ENCODE measurements at places on chromosomes 2 and 18.
A peak's percentile ranks its signal among the peaks of the same experiment; 100 is the strongest.

GRCh38 chr2:163155279-163155883, 316.8 kb upstream of the KCNH7 start:
- no peak for DNase-seq

- DNase-seq: no peak
Observed at GRCh38 chr2:226020956-226021355, 621.4 kb downstream of the NYAP2 start.

GRCh38 chr2:176285321-176285720, 16.1 kb downstream of the MTX2 start:
- no peak for DNase-seq

GRCh38 chr18:12924616-12925015, 23.2 kb upstream of the SEH1L start:
- no peak for DNase-seq

- DNase-seq: no peak
Observed at GRCh38 chr2:180705122-180705521, 275.3 kb upstream of the UBE2E3 start.

DNA sequence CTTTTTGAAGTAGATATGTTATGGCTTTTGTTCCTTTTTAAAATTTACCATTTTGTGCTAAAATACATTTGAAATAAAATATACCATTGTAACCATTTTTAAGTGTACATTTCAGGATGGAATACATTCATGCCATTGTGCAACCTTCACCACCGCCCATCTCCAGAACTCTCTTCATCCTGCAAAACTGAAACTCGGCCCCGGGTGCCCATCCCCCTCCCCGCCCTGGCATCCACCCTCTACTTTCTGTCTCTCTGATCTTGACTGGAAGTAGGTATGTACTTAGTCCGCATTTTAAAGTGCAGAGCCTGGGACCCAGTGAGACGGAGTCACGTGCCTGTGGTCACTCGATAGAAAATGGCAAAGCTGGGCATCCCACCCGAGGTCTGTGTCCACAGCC, 45.6 kb downstream of the DIPK1C start:
- no peak for DNase-seq

DNA sequence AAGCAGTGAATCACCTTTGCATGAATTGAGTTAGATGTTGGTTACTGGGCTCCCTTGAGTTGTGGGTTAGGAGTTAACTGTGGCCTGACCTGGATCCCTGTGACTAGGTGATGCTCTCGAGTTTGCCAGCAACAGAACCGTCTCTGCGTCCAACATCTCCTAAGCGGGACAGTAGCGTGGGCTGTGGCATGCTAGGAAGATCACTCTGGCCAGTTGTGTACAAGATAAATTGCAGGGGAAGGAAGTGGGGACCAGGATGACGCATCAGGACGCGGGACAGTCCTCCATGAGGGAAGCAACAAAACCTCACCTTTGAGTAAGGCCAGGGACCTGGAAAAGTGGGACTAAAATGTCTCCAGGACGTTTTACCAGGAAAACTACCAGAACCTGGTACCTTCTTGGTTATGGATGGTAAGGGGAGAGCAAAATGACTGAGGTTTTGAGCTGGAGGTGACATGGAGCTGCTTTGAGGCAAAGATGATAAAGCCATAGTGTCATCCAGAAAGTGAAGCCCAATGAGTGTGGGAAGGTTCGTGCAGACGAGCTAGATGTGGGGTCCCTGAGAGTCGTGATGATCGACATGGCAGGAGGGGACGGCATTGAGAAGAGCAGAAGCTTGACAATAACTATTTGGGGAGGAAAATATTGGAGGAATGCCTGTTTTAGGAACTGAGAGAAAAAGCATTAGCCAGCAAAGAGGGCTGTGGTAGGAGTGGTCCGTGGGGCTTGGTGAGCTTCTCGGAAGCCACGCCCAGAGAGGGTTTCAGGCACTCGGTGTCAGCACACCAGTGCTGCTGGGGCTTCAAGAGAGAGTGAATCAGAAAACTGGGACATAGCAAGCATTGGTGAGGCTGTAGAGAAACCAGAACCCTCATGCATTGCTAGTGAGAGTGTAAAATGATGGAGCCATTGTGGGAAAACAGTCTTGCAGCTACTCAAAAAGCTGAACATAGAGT, 95.1 kb downstream of the SMAD7 start:
- DNase-seq: no peak

GRCh38 chr2:179251870-179252269, 12.8 kb downstream of the SESTD1 start:
- no peak for DNase-seq

DNA sequence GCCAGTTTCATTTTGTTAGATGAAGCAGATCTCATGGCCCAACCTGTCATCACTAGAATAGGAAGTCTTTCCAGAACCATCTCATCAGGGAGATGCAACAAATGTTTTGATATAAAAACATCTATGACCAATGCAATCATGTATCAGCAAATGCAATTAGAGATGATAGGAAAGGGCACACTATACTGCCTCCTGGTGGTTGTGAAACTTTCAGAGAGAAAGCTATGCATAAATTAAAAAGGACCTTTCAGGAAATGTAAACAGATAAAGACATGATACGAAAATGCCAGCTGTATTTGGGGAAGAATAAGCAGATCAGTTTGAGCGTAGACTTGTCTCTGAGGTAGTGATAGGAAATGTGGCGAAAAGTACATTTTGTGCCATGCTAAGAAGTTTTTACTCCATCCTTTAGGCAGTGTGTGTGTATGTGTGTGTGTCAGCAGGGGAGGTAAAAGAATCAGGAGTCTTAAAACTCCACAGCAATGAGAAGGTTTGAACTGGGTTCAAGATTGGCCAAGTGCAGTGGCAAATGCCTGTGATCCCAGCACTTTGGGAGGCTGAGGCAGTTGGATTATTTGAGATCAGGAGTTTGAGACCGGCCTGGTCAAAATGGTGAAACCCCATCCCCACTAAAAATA, 479.3 kb downstream of the CPS1 start:
- DNase-seq: no peak

DNA sequence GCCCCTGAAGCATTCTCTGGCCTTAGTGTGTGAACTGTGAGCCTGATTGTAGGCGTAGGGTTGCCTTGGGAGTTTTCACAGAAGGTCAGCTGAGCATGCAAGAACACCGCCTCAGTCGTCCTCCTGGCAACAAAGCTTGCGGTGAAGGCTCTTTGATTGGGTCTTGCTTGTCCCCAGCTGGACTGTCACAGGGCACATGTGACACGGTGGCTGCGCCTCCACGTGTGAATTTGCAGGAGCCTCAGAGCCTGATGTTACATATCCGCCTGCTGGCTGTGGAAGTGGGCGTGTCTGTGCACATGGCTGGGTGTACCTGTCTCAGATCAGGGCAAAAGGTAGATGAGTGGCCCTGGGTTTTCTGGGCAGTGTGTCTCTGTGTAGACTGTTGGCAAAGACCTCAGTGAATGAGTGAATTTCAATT, 228.7 kb downstream of the HAUS1 start:
- DNase-seq: no peak

GRCh38 chr2:224319750-224320149, 82.2 kb downstream of the FAM124B start:
- DNase-seq: no peak

DNA sequence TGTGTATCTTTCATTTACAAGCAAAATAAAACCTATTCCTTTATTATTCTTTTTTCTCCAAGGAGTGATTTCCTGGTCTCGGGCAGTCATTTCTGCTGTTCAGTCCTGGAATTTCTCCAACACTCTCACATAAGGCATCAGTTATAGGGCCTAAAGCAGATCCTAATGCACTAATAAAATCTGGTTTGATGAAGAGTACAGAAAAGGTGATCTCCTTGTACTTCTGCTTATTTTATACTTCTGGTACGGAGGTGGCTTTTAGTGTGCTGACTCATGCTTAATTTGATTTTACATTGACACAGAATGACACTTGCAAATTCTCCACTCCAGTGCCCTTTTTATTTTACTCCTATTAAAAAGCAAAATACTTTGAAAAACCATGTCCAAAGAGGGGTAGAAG, 157.4 kb downstream of the DOK6 start:
- DNase-seq: no peak

- DNase-seq: peak; percentile 17
Observed at GRCh38 chr2:216849987-216850386, 9.9 kb downstream of the TNP1 start.

DNA sequence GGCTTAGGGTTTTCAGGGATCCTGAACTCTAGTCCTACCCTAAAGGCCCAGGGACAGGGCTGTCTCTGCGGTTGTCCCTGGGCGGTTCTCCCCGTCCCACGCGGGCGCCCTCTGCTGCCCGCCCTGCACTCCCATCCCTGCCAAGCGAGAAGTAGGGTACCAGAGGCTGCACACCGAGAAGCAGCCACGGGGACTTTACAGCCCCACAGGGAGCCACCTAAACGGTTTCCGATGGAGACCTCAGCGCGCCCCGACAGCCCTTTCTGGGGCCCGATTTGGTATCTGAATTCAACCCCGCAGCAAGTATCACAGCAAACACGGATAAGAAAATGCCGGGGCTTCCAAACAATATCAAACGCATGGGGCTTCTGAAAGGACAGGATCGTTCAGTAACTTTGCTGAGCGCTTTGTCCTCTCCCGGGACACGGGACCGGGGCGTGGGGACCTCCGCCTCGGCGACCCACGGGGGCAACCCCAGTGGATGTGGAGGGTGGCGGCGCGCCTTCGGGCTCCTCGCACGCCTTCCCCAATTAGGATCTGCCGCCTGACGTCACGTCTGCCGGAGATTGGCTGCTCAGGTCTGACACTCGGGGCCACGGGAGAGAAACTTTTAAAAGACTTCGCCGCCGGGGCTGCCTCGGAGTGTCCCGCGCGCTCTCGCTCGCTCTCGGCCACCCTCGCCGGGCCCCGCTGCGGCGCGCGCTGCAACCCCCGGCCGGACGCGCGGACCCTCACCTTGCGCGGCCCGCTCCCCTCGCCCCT, at the start of gene LTBP1:
Gene LTBP1 (plus strand): TSS at position 640 of the 762 bp plus-strand sequence. CDS start 372 bp downstream, outside the sequence.
- DNase-seq: peak; percentile 60

- peak; percentile 60 for DNase-seq
Observed at GRCh38 chr2:6913415-6914157, 3.6 kb upstream of the RNF144A start.

DNA sequence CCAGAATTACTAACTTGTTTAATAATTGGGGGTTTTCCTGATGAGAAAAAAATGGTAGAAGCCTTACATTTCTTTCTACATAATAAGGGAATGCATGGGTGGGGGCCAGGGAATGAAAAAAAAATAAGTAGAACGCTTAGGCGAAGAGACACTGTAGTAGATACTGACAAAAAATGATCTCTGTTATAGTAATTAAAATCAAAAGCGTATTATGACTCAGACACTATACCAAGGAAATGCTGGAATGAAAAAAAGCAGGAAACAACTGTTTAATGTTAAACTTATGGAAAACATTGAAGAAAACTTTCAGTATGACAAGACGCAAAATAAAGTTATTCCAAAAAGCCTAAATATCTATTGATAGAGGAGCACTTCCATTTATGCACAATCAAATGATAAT, 42.9 kb downstream of the PRPF40A start:
- no peak for DNase-seq

DNA sequence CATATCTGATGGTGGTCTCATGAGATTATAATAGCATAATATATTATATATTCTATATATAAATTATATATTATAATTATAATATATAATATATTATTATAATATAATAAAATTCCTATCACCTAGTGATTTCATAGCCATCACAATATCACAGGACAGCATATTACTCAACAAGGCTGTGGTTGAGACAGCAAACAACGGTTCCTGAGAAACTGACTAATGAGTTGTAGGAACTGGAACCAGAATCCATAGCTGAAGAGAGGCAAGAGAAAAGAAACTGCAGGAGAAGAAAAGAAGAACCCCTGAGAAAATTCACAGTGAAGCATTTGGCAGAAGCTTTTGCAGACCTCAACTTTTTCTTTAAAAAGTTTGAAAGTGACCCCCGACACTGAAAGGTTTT, 84.0 kb downstream of the BCL2L11 start:
- no peak for DNase-seq

DNA sequence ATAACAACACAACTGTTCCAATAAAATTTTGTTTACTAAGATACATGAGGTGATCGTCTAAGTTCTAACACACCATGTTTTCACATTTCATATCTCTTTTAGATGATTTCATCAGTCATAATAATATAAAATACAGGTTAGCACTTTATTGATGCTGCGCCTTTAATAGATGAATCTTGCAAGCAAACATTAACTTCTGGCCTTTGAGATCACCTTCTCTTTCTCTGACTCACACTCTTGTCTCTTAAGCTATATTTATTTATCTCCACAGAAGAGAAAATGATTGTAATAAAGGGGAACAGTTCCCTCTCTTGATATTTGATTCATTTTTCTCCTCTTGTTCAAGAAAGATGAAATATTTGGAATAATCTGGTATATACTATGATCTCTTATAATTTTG, 603.3 kb upstream of the POU3F3 start:
- no peak for DNase-seq

- DNase-seq: no peak
Observed at GRCh38 chr2:201786471-201786870, 5.7 kb upstream of the ALS2 start.

DNA sequence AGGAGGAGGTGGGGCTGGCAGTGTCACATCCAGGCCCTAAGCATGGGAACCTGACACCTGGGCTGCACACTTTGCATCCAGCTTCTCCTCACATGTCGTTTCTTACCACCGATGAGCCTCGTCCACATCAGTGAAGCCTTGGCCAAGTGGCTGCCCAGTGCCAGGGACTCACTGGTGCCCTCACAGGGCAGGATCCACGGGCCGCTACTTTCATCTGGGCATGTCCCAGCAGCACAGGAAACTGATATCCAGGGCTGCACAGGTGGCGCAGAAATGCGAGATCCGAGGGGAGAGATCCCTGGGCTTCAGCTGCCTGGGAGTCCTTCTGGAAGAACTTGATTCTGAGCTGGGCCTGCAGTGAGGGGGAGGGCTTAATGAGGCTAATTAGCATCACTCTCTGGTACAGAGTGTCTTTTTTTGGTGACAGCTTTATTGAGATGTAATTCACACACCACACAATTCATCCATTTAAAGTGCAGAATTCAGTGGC, 291.6 kb upstream of the HDAC4 start:
- DNase-seq: no peak

GRCh38 chr2:3656762-3657721, 958 bp upstream of the ALLC start:
- no peak for DNase-seq

DNA sequence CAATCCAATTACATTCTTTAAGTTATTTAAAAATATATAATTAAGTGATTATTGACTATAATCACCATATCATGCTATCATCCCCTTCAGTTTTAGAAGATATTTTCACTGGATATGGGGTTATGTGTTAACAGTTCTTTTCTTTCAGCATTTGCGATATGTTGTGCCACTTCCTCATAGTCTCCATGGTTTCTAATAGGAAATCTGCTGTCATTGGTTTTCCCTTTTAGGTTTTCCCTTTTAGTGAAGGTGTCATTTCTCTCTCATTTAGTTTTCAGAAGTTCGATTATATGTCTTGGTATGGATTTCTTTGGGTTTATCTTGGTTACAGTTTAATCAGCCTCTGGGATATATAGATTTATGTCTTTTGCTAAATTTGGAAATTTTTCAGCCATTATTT, 34.8 kb upstream of the EPG5 start:
- DNase-seq: no peak

DNA sequence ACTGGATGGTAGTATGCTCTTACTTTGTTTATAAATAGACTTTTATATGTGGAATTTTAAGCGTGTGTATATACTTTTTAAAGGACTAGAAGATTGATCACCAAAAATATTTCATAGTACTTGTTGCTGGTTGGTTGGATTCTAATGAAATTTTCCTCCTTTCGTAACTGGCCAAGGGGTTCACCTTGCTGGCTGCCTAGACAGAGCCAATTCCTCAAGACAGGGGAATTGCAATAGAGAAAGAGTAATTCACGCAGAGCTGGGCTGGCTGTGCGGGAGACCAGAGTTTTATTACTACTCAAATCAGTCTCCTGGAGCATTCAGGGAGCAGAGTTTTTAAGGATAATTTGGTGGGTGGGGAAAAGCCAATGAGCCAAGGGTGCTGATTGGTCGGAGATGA, 70.7 kb downstream of the SNORC start:
- no peak for DNase-seq
